ENCODE measurements at places on chromosomes 7 and 10.

- DNase-seq: no peak
These were observed 337.7 kb upstream of the AOAH start for GRCh38 chr7:37061849-37062559.

GRCh38 chr10:51599647-51600046, 99.7 kb downstream of the CSTF2T start:
- no peak for DNase-seq

- DNase-seq: peak; percentile 60
These were observed 17.0 kb upstream of the ECHDC3 start for GRCh38 chr10:11724938-11725776.

GRCh38 chr7:89988074-89988473, 166.2 kb upstream of the STEAP1 start:
- no peak for DNase-seq

DNA sequence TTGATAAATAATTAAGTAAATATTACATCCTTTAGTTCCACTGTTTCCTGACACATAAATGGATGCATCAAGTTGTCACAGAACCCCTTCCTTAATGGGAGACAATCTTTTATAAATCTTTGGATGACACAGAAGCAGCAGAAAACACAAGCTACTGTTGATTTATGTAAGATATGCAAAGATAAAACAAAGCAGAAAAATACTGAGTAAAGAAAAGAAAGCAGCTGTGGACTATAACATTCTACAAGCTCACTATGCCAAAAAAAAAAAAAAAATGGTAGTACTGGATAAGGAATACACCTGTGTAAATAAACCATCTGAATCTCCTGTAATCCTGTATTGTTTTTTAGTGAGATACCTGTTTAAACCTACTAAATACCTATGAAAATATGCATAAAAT, 92.0 kb upstream of the FAM180A start:
- no peak for DNase-seq

Measured in SHP77 treated with DMSO at 0.1 percent for 48 hours (cell line).